ENCODE measurements at places on chromosomes 11 and 22. TPM values are rescaled to one million over a fixed set of nuclear protein-coding genes. Genes with fewer than 3 reads are reported as not detected.

The C22orf31 gene
- total RNA-seq, result not detected

The PGA3 gene
- total RNA-seq, result not detected

The CHRDL2 gene
- total RNA-seq, result not detected

The IGSF22 gene
- total RNA-seq, result not detected

The GAL3ST1 gene
- not detected for total RNA-seq

The TRPM5 gene
- total RNA-seq, result not detected

The DDTL gene
- not detected for total RNA-seq

The ELFN2 gene
- 0.81 TPM for total RNA-seq

The TTLL12 gene
- 29.8 TPM for total RNA-seq

The UCP3 gene
- total RNA-seq, result not detected

The APOA4 gene
- total RNA-seq, result not detected

The ALDH3B1 gene
- total RNA-seq, result 14.6 TPM

The TRIM49 gene
- not detected for total RNA-seq

The OR2AG1 gene
- not detected for total RNA-seq

The CNGA4 gene
- not detected for total RNA-seq

The SMTN gene
- total RNA-seq, result 50.5 TPM

The SPTBN2 gene
- 0.16 TPM for total RNA-seq

The ANKK1 gene
- total RNA-seq, result not detected

The IGLL1 gene
- total RNA-seq, result not detected

The CCDC116 gene
- total RNA-seq, result 0.16 TPM

The PATE4 gene
- not detected for total RNA-seq

The MB gene
- not detected for total RNA-seq

The SULT4A1 gene
- total RNA-seq, result 1.3 TPM

The C11orf16 gene
- total RNA-seq, result not detected

The MMP13 gene
- total RNA-seq, result not detected

The DEPDC5 gene
- total RNA-seq, result 2.8 TPM

The PRAME gene
- under 0.01 TPM for total RNA-seq

The GPR83 gene
- total RNA-seq, result not detected

The CCDC117 gene
- total RNA-seq, result 13.0 TPM

The NXPE2 gene
- not detected for total RNA-seq

The CTSF gene
- 72.4 TPM for total RNA-seq

The FAM118A gene
- 19.8 TPM for total RNA-seq
